ENCODE measurements at places on chromosomes 12 and 14.

- DNase-seq, result no peak
Observed at GRCh38 chr14:49220492-49220891, 365.7 kb downstream of the RPS29 start.

- DNase-seq, result no peak
Observed at GRCh38 chr14:105919458-105920150, 393.2 kb downstream of the TMEM121 start.

DNA sequence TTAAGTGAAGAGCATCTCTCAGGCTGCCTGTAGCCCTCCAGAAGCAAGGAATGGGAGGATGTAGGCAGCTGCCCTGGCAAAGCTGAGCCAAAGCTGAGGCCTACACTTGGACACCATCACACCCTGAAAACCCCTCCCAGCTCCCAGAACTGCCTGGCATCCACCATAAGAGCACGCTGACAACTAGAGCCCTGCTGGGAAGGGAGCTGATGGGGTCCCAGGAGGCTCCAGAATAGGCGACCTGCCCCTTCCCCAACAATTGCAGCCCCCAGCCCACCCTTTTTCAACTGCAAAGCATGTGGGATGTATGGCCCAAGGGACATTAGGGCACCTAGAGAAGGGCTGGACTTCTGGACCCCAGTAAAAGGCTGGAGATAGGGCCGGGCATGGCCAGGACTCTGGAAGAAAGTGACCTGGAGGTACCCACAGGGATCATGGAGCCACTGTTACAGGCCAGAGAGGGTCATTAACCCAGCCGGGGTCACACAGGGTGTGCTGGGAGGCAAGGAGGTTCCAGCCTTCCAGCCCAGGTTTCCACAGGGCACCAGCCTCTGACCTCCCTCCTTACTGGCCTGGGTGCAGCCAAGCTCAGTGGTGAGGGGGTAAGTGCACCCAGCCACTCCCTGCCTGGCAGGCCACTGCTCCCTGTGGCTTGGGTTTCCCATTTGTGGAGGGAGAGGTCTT lies 27.8 kb downstream of the FAM222A start:
- DNase-seq, result no peak

DNA sequence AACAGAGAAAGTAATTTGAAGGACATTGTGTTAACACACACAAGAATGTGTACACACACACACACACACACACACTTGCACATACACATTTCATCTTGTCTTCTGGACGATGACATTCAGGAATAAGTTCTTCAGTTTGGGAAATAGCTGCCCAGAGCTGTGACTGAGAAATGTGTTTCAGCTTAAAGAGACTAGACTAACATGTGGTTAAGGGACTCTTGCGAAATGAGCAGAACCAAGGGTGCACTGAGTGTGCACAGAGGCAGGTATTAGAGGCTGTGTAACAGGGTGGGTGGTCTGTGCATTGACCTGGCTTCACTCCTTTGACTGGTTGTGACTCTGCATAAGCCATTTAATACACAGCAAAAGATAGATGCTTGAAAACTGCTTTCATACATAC lies 29.4 kb upstream of the KCNA5 start:
- DNase-seq, result no peak

GRCh38 chr14:103141117-103141796 lies 18.0 kb downstream of the TNFAIP2 start:
- peak; percentile 35 for DNase-seq

GRCh38 chr14:34331728-34332623 lies 130.1 kb downstream of the SPTSSA start:
- DNase-seq, result peak; percentile 42

- no peak for DNase-seq
Observed at GRCh38 chr12:101929365-101930041, 52.1 kb downstream of the DRAM1 start.

DNA sequence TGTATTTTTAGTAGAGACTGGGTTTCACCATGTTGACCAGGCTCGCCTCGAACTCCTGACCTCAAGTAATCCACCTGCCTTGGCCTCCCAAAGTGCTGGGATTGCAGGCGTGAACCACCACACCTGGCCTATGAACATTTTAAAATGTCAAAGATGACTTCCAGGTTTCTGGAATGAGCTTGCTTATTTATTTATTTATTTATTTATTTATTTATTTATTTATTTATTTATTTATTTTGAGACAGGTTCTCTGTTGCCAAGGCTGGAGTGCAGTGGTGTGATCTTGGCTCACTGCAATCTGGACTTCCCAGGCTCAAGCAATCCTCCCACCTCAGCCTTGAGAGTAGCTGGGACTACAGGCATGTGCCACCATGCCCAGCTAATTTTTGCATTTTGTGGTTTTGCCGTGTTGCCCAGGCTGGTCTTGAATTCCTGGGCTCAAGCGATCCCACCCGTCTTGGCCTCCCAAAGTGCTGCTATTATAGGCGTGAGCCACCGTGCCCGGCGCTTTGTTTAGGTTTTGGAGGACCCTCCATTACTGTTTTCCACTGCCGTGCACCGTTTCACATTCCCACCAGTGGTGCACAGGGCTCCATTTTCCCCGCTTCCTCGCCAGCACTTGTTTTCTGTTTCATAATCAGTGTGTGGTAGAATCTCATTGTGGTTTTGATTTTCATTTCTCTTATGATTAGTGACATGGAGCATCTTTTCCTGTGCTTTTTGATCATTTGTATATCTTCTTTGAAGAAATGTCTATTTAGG lies 6.4 kb upstream of the CFAP251 start:
- DNase-seq, result no peak

DNA sequence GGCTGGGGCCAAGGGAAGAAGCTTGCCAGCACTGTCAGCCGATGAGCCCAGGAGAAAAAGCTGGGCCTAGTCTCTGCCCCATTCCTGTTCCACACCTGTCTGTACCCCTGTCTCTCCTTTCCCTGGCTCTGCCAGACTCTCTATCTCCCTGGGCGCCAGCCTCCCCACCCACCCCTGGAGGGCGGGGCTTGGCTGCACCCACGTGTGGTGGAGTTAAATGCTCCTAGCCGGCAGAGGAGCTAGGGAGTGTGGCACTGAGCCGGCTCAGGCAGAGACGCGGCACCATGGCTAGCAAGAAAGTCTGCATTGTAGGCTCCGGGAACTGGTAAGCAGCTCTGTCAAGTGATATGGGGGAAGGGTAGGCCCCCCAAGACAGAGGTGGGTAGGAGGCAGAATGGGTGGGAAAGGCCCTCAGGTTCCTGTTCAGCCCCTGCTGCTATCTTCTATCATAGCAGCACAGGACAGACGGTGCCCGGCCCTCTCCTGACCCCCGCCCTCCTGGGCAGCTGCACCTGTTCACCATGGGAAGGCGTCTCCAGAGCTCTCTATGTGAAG lies at the start of gene GPD1:
TSS of gene GPD1 (plus strand) at position 242 of the 555 bp plus-strand sequence. CDS start at position 285, 43 bp downstream.
- peak; percentile 76 for DNase-seq

DNA sequence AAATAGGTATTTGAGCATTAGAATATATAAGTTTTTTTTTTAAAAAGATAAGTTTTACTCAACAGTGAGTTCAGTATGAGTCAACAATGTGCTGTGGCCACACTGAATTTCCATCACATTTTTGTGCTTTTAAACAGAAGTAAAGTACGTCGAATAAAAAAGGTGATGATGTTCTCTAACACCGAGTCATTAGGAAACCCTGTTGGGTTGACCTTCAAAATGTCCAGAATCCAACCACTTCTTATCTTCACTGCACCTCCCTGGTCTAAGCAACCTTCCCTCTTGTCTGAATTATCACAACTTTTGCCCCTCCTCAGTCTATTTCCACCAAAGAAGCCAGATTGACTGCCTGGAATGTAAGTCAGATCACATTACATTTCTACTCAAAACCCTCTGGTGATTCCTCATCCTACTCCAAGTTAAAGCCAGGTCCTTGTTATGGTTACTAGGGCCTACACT lies 43.0 kb upstream of the SYCP3 start:
- DNase-seq, result no peak

GRCh38 chr12:74963867-74964331 lies 245.7 kb downstream of the KCNC2 start:
- DNase-seq, result no peak

DNA sequence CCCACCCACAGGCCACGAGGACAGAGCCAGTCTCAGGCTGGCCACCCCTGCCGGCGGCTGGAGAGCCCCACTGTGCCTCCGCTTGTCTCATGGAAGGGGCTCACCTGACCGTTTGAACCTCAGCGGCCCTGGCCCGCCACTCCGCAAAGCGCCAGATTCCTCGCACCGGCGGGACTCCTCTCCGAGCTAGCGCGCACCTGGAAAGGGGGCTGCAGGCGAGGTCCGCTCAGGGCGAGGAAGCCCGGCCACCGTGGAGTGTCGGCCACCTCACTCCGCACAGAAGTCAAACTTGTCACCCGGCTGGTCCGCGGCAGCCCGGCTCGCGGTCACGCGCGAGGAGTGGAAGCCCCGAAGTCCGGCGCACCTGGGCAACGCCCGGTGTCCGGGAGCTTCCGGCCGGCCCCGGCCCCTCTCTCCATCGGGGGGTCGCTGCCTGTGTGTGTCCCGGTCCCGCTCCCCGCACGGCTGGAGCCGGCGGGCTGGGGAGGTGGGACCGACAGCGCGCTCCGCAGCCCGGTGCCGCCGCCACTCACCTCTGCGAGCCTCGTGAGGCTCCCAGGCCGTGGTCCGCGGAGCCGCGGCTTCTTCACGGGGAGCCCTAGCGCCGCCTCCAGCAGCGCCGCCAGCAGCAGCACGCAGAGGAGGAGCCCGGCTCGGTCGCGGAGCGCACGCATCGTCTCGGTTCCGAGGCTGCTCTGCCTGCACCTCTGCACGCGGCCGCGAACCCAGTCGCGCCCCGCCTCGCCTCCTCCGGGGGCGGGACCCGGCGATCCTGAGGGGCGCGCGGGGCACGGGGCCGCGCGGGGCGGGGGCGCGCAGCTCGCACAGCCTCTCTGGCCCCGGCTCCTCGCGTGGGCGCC lies at the start of gene ISM2:
TSS of gene ISM2 (minus strand) at position 697 of the 860 bp plus-strand sequence. CDS start at position 674, 23 bp downstream.
- no peak for DNase-seq

DNA sequence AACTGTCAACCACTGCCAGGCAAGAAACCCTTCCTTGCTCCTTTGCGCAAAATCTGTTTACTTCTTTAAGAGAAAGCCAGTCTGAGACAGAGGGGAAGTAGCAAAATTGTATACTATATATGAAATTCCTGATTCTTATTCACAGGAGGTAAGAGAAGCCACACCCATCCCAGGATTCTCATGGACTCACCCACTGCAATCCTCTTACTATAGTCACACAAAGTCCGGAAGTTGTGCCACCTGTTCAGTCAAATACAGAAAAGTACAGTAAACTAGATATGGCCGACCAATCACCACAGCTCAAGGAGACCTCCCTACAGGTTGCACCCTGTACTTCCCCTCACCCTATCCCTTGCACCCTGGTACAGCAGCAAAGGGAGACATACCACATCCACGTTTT lies 2.9 kb downstream of the PRMT5 start:
- DNase-seq, result no peak

DNA sequence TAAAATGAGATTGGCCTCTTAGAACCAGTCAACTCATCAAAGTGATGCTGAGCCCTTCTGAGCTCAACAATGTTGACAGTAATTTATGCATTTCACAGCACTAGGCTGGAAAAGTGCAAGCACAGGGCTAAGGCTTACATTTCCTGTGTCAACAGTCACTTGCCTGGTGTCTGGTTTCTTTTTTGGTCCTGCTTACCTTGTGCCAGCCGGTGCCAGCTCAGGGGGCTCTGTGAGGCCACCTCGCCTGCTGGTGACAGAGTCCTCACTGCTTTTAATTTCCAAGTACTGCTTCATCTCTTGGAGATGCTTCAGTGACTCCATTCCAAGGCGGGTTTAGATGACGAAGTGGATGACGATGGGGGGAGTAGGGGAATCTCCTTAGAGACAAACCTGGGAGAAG lies 53.1 kb upstream of the KCNA1 start:
- no peak for DNase-seq

- DNase-seq, result no peak
Observed at GRCh38 chr14:71533390-71533789, 398.8 kb upstream of the RGS6 start.

DNA sequence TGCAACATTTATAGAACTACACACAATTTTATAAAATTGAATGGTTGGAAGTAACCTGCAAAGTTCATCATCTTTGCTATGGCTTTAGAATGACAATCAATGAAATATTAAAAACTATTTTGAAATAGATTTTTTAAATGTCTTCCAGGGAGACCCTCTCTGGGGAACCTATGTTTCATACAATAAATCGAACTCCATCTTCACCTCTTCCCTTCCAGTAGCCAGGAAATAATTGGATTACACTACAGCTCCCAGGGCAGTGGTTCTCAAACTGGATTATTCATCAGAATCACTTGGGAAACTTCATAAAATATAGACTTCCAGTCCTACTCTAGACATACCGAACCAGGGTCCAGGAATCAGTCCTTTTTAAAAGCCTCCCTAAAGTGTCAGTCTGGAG lies 328.4 kb downstream of the DUSP6 start:
- DNase-seq, result no peak

GRCh38 chr12:114165921-114166320 lies 199.8 kb upstream of the RBM19 start:
- no peak for DNase-seq

DNA sequence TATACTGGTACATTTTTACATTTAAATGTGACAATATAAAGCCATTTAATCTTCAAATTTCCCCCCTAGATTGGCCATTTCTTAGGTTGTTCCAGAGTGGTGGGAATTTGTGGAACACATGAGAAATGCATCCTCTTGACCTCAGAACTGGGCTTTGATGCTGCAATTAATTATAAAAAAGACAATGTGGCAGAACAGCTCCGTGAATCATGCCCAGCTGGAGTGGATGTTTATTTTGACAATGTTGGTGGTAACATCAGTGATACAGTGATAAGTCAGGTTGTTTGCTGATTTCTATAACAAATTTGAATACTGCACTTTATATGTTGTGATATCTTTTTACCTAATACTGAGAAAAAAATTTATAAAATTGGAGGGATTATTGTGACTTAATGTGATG lies 7.6 kb upstream of the ZNF410 start:
- no peak for DNase-seq

GRCh38 chr14:70188322-70188658 lies 461 bp downstream of the SLC8A3 start:
- DNase-seq, result no peak

DNA sequence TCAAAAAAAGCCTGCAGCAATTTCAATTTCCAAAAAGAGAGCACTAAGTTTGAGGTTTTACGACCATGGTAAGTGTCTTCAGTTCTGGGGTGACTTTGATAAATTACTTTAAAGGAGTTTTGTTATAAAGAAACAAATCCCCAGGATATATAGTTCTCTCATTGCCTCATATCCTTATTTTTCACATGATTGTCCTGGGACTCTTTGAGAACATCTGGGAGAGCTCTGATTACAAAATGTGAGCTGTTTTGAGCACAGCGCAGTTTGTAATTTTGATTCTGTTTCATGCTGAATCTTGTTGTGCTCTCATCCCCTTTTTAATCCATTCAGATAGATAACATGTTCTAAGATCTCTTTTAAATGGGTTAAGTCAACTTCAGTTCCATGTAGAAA lies 67.7 kb upstream of the DCN start:
- DNase-seq, result no peak

DNA sequence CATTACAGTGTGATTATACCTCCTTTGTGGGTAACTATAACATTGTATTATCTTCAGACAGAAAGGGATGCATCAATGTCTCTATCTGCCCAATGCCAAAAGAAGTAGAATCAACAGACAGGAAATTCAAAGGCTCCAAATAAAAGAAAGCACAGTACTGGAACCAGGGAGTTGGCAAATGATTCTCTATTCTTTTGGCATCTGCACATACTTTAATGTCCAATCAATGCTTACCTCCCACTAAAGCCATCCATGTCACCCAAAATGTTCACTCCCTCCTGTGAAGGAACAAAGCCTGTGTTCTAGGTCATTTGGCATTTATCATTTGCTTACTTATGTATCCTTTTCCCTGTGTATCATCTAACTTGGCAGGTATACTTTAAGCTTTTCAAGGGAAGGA lies 36.7 kb downstream of the KIF21A start:
- DNase-seq, result no peak

GRCh38 chr14:22314183-22314820 lies 274.7 kb downstream of the DAD1 start:
- DNase-seq, result peak; percentile 33

GRCh38 chr14:56293506-56293905 lies 175.3 kb downstream of the PELI2 start:
- DNase-seq, result no peak

Data from hematopoietic multipotent progenitor cell treated with erythropoietin and hydrocortisone succinate and interleukin-3 and kit ligand, for 15 days (in vitro differentiated cells).